Liver (tissue), 10 donors: ENCODE measurements at places on chromosomes 12 and 14. TPM values are rescaled to one million over a fixed set of nuclear protein-coding genes. Genes with fewer than 3 reads are reported as not detected.
A peak's percentile ranks its signal among the peaks of the same experiment; 100 is the strongest.

GRCh38 chr14:87282266-87282665 is 710.7 kb downstream of the GALC start:
- DNase-seq = no peak

DNA sequence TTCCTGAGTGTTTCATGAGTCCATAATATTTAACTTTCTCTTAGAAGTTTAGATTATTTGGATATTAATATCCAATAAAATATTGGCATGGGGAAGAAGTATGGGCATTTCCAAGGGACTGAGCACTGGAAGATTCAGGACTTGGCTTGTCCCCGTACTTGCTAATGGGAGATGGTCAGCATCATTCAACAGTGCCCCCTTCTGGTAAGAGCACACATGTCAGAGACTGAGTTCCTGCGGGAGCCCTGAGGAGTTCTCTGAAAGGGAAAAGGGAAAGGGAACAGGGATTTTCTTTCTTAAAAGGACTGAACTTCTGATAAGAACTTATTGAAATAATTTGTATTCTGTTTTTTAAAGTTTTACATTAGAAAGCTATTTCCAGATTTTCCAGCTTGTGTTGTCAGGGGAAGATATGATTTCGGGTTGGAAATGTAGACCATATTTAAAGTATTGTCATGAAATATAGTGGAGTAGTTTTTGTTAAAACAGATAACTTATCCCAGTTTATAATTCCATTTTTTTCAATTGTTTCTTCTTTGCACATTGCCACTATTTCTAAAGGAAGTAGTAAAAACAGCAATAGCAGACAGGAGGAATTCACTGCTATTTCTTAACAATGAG is 59.8 kb upstream of the C12orf71 start:
- DNase-seq = peak; percentile 46

GRCh38 chr12:110355073-110355472 is 48.4 kb downstream of the ANAPC7 start:
- DNase-seq = no peak

Gene SERPINA12
- total RNA-seq = not detected

Gene GPR137C
- total RNA-seq = 0.25 TPM

GRCh38 chr14:24441904-24442239 is 704 bp downstream of the SDR39U1 start:
- no peak for DNase-seq

GRCh38 chr12:109982210-109982609 is 14.0 kb downstream of the GIT2 start:
- no peak for DNase-seq

DNA sequence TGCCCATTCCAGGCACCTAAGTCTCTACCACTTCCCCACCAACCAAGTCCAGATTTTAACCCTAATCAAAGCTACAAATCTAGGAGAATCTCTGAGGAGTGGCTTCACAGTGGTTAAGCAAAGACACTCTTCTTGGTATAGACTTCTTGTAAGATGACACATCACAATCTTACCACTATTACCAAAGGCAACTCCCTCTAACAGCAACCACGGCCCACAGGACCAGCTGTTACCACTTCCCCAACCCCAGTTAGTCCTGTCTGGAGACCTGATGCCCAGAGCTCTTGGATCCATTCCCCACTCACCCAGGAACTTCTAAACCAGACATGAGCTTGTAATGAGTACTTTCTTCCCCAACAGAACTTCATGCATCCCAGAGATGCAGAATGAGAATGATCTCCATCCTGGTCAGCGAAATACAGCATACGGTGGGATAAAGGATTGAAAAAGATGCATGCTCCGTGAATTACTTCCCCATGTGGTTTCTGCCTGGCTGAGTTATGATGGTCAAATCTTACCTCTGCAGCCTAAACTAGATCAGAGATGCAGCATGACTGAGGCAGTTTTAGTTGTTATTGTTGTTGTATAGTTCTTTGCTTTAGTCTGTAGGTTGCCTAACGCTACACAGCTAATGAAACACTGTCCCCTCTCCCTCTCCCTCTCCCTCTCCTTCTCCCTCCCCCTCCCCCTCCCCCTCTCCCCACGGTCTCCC is 87.7 kb upstream of the FOXN3 start:
- DNase-seq = no peak

DNA sequence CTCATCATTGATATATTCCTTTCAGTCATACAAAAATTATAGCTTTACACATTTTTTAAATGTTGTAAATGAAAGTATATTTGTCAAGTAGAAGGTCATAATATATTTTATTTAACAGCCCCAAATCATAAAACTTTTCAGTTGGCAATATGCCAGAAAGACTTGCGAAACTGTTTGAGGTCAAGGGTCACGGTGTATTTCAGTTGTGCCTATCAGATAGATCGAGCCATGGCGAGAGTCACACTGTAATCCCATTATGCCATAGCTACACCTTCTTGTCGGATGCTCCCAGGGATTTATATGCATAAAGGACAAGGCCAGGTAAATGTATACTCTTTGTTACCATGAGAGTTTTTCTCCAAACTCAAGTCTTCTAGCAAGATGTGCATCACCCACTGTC is 26.7 kb upstream of the G2E3 start:
- no peak for DNase-seq

DNA sequence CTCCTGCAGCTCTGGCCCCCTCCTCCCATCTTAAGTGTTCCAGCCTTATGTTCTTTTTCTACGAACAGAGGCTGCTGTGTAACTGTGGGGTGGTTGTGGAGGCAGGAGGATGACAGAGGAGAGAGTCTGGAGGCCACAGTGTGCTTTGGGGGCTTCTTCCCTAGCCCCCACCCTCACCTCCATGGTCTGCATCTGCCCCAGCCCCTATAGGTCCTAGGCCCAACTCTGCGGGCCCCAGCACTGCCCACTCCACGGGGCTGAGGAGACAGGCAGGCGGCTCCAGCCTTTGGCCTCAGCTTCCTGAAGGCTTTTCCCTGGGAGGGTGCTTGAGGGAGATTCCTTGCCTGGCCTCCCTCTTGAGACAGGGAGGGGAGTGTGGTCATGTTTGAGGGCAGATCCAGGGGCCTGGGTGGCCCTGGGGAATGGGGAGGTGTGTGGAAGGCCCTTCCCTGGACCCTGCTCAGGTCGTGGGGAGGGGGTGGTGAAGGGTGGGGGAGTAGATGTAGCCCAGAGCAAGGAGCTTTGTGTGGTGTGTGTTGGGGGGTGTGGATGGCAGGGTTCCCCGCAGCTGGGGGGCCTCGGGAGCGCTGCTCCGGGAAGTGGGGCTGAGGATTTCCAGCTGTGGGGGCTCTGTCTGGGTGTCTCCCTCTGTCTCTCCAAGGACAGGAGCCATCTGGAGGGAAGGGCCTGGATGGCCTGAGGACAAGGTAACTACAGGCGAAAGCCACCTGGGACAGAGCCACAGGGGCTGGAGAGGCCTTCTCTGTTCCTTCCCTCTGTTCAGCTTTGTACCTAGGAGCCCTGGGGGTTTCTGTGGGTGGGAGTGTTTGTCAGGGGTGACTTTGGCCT is 1.1 kb downstream of the SMIM41 start:
- no peak for DNase-seq

Gene STAT2
- 219 TPM for total RNA-seq

Gene CIDEB
- 32.1 TPM for total RNA-seq
